CD4-positive, alpha-beta T cell (primary cell): ENCODE measurements at places on chromosomes 7 and 10.

- DNase-seq, result no peak
Observed at GRCh38 chr10:69344591-69345252, 66.4 kb downstream of the HK1 start.

DNA sequence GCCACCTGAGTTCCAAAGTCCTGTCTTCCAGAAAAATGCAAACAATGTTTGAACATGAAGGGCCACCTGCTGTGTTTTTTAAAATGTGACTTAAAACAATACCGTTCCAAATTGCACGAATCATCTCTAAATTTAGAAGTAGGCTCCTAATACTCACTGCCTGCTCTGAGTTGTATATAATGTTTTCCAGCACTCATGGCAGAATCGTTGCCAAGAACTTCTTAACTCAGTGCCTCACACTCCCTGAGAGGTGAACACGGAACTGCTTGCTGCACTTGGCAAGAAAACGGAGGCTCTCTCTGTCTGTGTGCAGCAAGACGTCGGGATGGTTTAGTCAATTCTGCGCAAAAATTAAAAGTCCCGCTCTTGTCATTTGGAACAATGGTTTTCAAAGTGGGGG is 757.3 kb upstream of the AUTS2 start:
- no peak for DNase-seq

- DNase-seq, result no peak
Observed at GRCh38 chr7:112790586-112791003, 402 bp upstream of the TMEM168 start.

DNA sequence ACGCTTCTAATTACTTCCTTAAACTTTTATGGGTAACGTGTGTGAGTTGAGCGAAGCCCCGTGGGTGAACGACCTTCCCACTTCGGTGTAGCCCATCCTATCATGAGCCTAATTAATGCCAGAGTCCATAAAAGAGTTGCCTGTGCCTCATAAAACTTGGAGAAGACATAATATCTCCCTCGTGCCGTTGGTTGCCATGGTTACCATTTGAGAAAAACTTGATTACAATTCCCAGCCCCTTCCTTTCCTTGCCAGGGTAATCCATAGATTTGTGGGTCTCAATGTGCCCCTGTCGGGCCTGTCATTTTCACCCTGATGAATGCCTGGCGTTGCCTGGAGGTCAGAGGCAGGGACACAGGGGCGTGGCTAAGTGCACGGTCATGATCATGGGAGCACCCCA is 127.1 kb downstream of the GLRX3 start:
- DNase-seq, result no peak

DNA sequence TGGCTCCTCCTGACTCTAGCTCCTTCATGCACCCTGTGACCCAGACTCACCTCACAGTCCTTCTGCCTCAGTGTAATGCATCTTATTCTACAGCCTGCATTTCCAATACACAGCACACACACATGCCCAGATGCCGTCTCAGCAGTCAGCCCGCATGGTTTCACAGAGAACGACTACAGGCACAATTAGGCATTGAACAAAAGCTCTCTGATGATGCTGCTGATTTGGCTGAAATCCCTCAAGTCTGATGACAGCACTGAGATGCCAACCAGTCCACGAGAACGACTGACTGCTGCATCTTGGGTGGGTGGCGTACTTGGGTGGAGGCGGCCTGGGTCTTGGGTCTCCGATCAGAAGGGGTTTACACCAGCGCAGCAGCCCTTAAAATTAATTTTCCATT is 200.4 kb downstream of the TAX1BP1 start:
- DNase-seq, result no peak

GRCh38 chr7:110987127-110987693 is 103.7 kb upstream of the LRRN3 start:
- DNase-seq, result no peak

DNA sequence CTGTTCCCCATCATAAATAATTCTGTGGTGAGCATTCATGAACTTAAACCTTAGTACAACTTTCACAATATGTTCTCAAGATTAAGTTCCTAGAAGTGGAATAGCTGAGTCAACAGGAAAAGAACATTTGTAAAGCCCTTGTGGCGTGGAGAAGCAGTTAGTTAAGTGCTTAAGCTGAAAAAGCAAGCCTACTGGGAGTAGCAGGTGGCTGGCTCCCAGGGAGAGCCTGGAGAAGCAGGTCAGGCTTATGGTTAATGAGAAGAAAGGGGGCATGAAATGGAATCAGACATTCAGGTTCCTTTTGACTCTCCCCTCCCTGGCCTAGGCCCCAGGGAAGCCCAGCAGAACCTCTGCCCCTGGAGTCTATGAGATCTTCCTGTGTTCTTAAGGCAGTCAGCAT is 35.3 kb downstream of the VSTM4 start:
- DNase-seq, result no peak

GRCh38 chr10:35916791-35917190 is 274.7 kb upstream of the FZD8 start:
- DNase-seq, result no peak

DNA sequence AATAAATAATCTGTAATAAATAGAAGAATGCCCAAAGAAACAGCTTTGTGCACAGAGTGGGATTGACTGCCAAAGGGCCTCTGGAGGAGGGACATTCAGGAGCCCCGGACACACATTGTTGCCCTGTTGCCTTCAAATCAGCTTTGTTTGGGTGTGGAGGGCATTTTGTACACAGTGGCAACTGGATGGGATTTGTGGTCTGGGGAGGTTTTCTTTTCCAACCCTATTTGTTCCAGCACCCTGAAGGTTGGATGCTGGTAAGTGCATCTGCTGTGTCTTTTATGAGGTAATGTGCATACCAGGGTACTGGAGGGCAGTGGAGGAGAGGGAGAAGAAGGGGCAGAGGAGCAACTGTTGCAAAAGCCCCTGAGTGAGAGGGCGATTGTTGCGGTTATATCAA is 6.3 kb downstream of the LRMDA start:
- no peak for DNase-seq

- no peak for DNase-seq
Observed at GRCh38 chr10:118732245-118733165, 22.3 kb downstream of the CACUL1 start.

DNA sequence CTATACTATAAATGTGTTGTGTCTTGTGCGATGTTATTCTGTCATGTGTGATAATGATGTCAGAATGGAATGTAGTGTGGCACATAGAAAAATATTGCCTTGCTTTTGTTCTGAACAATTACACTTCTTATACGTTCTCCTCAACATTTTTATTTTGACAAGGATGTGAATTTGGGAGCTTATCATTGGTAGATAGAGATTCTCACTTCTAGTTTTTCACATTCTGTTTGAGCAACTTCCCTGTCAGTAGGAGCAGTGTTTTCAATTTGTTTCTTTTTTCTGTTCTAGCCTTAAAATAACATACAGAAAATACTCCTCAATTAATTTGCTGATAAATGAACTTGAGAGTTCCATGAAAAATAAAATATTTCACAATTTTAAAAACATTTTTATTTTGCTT is 17.6 kb downstream of the SUN3 start:
- DNase-seq, result no peak

GRCh38 chr7:11699666-11700065 is 132.3 kb downstream of the THSD7A start:
- DNase-seq, result no peak

- no peak for DNase-seq
Observed at GRCh38 chr7:116780521-116780920, 81.9 kb upstream of the CAPZA2 start.

GRCh38 chr7:135757719-135758411 is 9.3 kb upstream of the FAM180A start:
- DNase-seq, result no peak

GRCh38 chr7:111098011-111098925 is 7.3 kb downstream of the LRRN3 start:
- peak; percentile 42 for DNase-seq

GRCh38 chr7:135645296-135645904 is 16.9 kb upstream of the STMP1 start:
- DNase-seq, result no peak

DNA sequence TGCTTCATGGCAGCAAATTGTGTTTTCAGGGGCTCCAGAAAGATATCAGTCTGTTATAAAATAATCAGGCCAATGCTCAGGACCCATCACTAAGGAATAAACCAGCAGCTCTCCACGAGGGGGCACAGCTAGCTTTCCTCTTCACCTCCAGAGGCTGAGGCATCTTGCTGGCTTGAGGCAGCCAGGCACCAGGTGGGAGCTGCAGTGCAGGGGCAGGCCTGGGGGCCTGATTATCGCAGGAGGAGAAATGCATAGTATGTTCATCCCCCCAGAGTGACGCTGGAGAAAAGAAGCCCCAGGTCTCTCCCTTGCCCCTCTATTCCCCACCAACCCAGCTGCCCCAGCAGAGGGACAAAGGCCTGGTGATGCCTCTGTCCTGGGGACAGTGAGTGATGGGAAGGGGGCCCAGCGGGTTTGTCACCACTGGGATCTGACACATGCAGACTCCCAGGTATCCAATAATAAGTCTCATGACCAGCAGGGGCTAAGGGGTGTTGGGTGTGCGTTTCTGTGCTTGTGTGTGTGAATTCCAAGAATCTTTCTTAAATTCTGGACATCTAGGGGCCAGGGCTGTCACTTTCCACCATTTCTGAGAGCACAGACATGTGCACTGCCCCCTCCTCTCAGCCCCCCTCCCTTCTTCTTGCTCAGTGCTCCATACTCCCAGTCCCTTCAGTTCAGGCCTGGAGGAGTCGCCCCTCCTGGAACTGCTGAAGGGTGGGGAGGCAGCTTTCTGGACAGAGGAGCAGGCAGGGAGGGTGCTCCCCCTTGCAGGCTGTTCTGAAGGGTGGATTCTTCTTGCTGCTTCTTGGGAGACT is 128.1 kb upstream of the FAM20C start:
- no peak for DNase-seq

DNA sequence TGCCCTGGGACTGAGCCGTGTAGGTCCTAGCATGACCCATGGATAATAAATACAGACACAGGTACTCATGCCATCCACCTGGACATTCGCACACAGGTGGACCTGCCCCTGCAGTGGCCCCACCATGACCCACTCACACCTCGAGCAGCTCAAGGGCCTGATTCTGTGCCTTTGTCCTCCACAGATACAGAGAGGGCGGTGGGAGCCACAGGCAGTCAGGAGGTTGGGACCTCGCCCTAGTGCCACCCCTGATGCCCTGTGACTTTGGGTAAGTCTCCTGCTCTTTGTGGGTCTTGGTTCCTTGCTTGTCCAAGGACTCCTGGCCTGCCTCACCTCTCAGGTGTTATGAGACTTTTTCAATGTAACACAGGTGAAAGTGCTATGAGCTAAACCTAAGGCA is 42.9 kb downstream of the C10orf120 start:
- DNase-seq, result no peak

- no peak for DNase-seq
Observed at GRCh38 chr10:124663228-124663627, 81.0 kb downstream of the FAM53B start.

GRCh38 chr10:79322616-79323543 is 24.4 kb upstream of the PPIF start:
- peak; percentile 81 for DNase-seq

- no peak for DNase-seq
Observed at GRCh38 chr7:151659219-151659618, 139.5 kb upstream of the RHEB start.

DNA sequence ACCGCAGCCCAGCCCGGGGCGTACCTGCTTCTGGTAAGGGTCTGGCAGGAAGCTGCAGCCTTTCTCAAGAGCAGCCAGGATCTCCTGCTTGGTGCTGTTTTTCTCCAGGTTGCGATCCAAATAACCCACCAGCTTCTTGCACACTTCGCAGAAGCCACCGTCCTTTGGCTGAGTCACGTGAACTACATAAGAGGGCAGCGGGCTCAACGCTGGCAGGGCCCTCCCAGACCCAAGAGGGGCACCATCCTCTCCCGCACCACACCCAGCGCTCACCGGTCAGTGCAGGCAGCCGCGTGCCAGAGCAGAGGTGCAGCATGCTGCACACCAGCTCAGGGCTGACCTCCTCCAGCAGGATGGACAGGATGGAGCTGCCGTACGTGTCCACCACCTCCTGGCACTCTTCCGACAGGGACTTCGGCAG is 31.6 kb downstream of the PSAP start:
- DNase-seq, result no peak

DNA sequence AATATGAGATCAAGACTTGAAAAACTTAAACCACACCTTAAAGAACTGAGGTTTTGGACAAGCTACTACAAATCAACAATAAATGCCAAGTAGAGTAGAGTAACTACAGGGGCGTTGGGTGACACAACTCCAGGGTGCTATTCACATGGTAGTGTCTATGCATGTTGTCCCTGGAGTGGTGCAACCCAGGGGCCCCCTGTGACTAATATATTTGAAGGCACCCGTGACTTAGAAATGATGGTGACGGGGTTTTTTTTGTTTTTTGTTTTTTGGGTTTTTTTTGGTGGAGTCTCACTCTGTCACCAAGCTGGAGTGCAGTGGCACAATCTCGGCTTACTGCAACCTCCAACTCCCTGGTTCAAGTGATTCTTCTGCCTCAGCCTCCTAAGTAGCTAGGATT is 106.9 kb downstream of the FAM107B start:
- DNase-seq, result no peak

DNA sequence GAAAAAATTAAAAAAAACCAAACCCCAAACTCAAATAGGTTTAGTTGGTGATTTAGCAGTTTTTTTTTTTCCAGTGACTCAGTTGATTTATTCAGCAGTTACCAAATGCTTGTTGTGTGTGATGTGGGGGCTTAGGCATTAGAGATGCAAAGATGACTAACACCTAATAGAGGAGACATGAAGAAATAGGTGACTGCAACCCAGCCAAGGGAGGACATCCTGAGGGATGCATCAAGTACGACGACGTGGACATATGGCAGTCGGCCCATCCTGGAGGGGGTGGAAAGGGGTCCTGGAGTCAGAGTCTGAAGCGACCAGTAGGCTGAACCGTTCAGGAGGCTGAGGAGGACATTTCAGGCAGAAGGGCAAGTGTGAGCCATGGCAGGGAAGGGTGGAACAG is 35.5 kb downstream of the LRMDA start:
- DNase-seq, result no peak

GRCh38 chr7:36620166-36620708 is 104.1 kb downstream of the AOAH start:
- DNase-seq, result no peak

DNA sequence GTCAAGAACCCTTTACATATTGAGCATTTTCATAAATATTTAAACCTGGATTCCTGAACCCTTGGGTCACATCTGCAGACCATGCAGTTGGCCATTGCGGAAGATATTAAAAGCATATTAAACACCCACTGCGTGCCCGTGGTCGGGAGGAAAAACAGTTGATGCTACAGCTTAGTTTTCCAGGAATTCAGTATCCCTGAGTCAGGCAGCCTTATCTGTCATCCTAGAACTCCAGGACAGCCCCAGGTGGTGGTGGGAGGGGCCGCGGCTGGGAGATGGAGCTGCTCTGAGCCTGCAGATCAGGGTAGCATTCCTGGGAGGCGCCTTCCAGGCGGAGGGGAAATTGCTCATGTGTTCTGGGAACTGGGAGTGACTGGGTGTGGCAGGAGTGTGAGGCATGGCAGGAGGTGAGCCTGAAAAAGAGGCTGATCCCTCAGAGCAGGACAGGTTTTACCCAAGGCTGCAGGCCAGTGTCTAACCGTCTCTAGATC is 222.9 kb upstream of the SH2B2 start:
- no peak for DNase-seq

DNA sequence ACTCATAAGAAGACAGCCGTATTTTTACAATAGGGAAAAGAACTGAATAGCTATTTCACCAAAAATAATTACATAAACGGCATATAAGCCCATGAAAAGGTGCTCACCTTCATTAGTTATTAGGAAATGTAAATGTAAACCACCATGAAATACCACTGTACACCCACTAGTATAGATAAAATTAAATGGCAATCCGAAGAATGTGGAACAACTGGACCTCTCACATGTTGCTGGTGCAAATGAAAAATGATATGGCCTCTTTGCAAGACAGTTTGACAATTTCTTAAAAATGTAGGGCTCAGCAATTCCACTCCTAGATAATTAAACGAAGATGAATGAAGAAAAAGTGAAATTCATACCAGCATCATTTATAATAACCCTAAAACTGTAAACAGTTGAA is 91.8 kb downstream of the MAPK8 start:
- DNase-seq, result no peak
